Tongue (tissue), 3 donors: ENCODE measurements at places on chromosomes 3 and 15.
A peak's percentile ranks its signal among the peaks of the same experiment; 100 is the strongest.

DNA sequence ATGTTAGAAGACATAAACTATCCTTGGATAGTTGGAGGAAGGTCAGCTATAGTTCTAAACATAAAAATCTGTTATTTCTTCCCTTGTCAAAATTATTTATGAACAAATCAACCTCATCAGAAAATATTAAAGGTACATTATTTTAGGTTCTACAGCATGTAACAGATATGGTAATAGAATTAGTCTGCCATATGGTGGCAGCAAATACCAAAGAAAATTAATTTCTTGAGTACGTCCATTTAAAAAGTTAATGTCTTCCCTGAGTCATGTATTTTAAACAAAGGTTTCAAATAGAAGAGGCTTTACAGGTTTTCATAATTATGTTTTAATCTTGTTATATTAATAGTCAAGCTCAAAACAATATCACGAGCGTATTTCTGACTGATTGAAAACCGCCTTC, 17.9 kb upstream of the ANKRD28 start:
- DNase-seq = peak; percentile 81

DNA sequence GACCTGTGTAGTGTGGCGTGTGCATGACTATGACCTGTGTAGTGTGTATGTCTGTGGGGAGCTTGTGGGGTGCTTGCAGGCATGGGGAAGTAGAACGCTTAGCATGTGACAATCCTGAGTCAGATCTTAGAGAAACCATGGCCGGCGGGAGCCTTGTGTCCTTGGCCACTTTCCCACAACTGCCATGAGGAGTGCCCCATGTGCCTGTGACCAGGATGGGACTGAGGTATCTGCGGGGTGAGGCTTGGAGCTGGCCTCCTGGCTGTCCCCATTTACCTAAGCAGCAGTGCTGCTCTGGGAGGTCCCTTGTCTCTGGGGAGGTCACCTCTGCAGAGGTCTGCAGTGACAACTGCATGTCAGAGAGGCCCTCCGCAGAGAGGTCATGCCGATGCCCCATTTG, 23.6 kb downstream of the TRPM1 start:
- DNase-seq = no peak

- no peak for DNase-seq
These were observed 424.1 kb upstream of the THBS1 start for GRCh38 chr15:39156646-39157250.

DNA sequence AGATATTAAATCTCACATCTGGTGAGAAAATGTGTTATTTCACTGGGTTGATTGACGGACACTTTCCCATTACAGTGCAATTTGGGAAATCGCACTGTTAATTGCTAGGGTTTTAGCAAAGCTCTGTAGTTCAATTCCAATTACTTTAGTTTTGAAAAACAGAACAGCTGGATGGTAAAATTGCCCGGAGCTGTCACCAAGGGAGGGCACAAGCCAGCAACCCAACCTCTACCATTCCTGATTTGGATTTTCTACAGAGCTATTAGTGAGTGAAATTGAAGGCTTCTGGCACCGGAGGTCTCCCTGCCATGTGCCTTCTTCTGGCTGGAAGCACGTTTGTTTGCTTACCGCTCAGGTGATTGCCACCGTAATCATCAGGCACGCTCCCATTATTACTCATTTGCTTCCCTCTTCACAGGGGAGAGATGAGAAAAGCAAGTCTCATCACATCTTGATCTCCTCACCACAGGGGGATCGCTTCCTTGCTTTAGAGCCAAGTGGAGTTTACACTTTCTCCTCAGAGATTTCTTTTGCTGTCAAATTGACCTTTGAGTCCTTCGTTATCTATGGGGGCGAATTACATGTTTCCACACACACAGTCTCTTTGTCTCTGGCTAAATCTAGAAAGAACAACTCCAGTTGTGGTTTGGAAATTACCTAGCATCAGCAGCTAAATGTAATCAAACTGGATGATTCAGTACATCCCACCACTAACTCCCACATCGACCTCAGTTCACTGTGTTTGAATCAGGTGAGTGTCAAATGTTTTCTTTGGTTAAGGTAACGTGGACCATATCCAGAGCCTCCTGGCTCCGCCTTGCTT, 421.7 kb upstream of the GOLIM4 start:
- no peak for DNase-seq

DNA sequence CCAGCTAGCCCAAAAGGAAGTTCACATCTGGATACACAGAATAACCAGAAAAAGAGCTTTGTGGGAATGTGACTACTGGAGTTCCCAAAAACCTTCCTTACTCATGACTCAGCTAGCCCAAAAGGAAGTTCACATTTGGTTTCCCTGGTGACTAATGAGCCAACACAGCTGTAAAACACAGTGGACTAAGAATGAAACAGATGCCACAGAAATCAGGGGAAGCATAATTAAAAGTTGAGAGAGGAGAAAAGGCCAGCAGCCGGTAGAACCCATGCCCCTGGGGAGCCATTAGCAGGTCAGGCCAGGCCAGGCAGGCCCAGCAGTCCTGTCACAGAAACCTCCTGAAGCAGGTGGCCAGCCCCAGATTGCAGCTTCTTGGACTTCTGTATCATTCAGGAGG, 130.3 kb downstream of the GHSR start:
- DNase-seq = peak; percentile 74

- no peak for DNase-seq
These were observed 451.3 kb upstream of the AGTR1 start for GRCh38 chr3:148246291-148246923.

DNA sequence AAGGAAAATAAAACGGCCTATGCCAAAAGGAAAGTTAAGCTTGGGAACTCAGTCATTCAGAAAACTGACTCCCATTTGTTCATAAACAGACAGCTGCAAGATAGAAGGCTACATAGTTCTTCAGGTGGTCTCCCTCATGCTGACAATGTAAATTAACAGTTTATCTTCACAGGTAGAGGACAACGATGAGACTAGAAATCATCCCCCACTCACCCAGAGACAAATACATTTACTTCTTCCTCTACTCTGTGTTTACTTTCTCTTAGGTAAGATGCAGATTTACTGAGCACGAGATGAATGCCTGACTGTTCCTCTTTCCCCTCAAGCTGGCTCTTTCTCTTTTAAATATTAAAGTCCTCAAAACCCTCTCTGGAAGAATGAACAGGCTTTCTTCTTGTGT, 117.6 kb upstream of the UBP1 start:
- no peak for DNase-seq

- no peak for DNase-seq
These were observed 800.8 kb downstream of the MCTP2 start for GRCh38 chr15:95032156-95032555.

GRCh38 chr3:161599697-161600096, 103.1 kb downstream of the OTOL1 start:
- DNase-seq = no peak
